Urinary bladder (tissue), 4 donors: ENCODE measurements at places on chromosomes 3 and 15. TPM values are rescaled to one million over a fixed set of nuclear protein-coding genes. Genes with fewer than 3 reads are reported as not detected.

The PTPN9 gene
- 26.6 TPM for total RNA-seq

The P2RY14 gene
- total RNA-seq: 2.6 TPM

The SAMMSON gene
- 0.21 TPM for total RNA-seq

The JAGN1 gene
- 12.2 TPM for total RNA-seq

The COL8A1 gene
- 21.1 TPM for total RNA-seq

The PIK3CA gene
- total RNA-seq: 61.2 TPM

The CFAP92 gene
- total RNA-seq: 1.9 TPM

The SLC24A5 gene
- 0.26 TPM for total RNA-seq

The ACOX2 gene
- 28.8 TPM for total RNA-seq

The CD200R1 gene
- 7.5 TPM for total RNA-seq

The DAZL gene
- not detected for total RNA-seq

The LTF gene
- total RNA-seq: 3.3 TPM

The NOX5 gene
- 0.16 TPM for total RNA-seq

The CELSR3 gene
- 0.79 TPM for total RNA-seq

The MKRN3 gene
- 0.95 TPM for total RNA-seq

The ACVR2B gene
- total RNA-seq: 11.7 TPM

The C3orf85 gene
- not detected for total RNA-seq

The CA12 gene
- total RNA-seq: 5.8 TPM

The ROPN1B gene
- 0.26 TPM for total RNA-seq

The PXYLP1 gene
- total RNA-seq: 32.6 TPM

The OXTR gene
- 1.6 TPM for total RNA-seq

The C15orf62 gene
- 0.11 TPM for total RNA-seq

The ROBO1 gene
- total RNA-seq: 67.0 TPM

The ITIH1 gene
- total RNA-seq: not detected

The RASGRF1 gene
- total RNA-seq: 0.48 TPM

The CSTA gene
- 10.0 TPM for total RNA-seq

The GHRL gene
- total RNA-seq: not detected

The GOLGA8J gene
- total RNA-seq: not detected

The SLC30A4 gene
- total RNA-seq: 26.9 TPM

The ARNT2 gene
- 9.7 TPM for total RNA-seq

The CSPG4 gene
- 30.6 TPM for total RNA-seq

The FBXW12 gene
- total RNA-seq: 0.32 TPM

The C3orf70 gene
- 29.9 TPM for total RNA-seq

The ARHGAP11A gene
- 41.8 TPM for total RNA-seq

The AADACL2 gene
- 0.48 TPM for total RNA-seq

The RLBP1 gene
- not detected for total RNA-seq

The ANKUB1 gene
- total RNA-seq: not detected

The KCNMB3 gene
- 6.6 TPM for total RNA-seq

The SLCO3A1 gene
- total RNA-seq: 4.4 TPM

The DTX3L gene
- total RNA-seq: 31.7 TPM

The LEKR1 gene
- 2.7 TPM for total RNA-seq

The A4GNT gene
- not detected for total RNA-seq

The NMB gene
- total RNA-seq: 1.6 TPM

The PEX5L gene
- 0.11 TPM for total RNA-seq

The CLDN11 gene
- total RNA-seq: 28.1 TPM

The TLR9 gene
- total RNA-seq: 0.11 TPM

The CDHR4 gene
- total RNA-seq: not detected

The VWA5B2 gene
- 0.05 TPM for total RNA-seq

The WDR93 gene
- not detected for total RNA-seq

The GADL1 gene
- total RNA-seq: 2.3 TPM
